ENCODE measurements at places on chromosomes 1 and 21. TPM values are rescaled to one million over a fixed set of nuclear protein-coding genes. Genes with fewer than 3 reads are reported as not detected.

- no peak for DNase-seq
Observed at GRCh38 chr1:170618421-170618820, 45.5 kb upstream of the PRRX1 start.

DNA sequence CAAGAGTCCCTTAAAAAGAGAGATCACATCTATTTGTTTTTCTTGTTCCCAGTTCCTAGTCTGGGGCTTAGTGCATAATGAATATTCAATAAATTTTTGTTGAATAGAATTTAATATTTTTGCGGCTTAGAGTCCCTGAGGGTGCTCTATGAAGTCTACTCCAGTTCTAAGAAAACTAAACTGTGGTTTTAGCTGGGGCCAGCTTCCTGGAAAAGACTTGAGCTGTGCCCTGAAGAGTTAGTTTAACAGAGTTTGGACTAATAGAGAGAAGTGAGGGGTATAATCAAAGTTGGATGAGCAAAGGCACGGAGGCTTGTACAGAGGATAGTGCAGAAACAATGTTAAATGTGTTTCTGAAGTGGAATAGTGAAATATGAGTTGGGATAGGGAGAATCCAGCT, 168.9 kb downstream of the FASLG start:
- DNase-seq, result no peak

DNA sequence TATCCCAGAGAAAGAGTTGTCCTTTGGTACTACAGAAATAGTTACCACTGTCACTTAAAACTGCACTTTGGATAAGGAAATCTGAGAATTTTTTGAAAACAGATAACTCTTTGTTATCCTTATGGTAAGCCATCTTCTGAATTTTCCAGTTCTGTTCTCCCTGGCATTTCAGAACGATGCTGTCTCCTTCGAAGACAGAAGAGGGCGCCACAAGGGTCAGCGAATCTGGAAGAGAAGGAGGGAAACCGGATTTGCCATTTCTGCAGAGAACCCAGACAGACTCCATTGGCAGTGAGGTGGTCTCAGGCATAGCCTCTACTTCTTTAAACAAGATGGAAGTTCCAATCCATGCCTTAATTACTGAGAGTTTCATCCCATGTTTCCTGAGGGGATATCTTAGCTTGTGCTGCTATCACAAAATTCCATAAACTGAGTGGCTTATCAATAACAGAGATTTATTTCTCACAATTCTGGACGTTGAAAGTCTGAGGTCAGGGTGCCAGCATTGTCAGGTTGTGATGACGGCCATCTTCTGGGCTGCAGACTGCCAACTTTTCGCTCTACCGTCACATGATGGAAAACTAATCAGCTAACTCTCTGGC, 6.4 kb downstream of the FCRL2 start:
- peak; percentile 8 for DNase-seq

DNA sequence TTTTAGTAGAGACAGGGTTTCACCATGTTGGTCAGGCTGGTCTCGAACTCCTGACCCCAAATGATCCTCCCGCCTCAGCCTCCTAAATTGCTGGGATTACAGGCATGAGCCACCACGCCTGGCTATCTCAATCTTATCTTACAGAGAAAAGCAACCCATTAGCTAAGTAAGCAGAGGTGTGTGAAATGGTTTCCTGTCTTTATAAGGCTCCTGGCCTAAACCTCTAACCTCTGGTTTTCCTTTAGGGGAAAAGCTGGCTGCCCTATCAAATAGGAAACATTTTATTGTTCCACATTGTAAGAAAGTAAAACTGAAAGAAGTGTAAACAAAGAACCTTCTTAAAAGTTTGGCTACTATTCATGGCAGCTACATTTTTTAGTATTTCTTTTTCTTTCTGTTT, 78.3 kb upstream of the MORC3 start:
- DNase-seq, result no peak

GRCh38 chr1:218322762-218323161, 22.4 kb upstream of the TGFB2 start:
- DNase-seq, result no peak

- DNase-seq, result no peak
Observed at GRCh38 chr1:2339206-2340085, 51.9 kb downstream of the MORN1 start.

Gene LMOD1
- 0.06 TPM for total RNA-seq

- DNase-seq, result no peak
Observed at GRCh38 chr1:63973005-63973419, 199.2 kb downstream of the ROR1 start.

Gene ITGB2
- total RNA-seq, result 45.7 TPM

DNA sequence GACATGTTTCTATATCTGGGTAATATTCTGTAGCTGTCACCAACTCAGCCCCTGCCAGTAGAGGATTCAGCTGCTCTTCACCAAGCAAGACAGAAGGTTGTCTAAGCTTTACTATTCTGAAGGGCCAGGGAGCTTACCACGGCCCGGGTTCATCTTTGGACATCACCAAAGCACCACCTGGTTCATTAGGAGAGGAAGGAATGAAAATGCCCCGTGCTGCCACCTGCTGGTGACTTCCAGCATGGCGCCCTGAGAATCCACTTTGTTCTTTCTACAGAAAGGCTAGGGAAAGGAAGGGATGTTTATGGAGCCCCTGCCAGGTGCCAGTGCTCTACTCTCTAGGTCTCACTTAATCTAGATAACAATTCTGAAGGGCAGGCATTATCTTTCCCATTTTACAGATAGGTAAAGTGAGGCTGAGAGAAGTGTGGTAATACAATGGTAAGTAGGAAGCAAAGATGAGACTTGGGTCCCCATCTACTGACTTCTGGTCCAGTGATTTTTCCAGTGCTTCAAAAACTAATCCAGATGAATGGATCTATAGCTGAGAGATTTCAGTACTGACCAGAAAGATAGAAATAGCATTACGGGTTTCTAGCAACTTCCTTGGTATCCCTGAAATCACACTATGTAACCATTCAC, 79.5 kb downstream of the BEND5 start:
- DNase-seq, result peak; percentile 72

Gene DNASE2B
- not detected for total RNA-seq

Gene KCNK2
- total RNA-seq, result not detected

Gene LGR6
- 0.26 TPM for total RNA-seq

Gene DAB1
- total RNA-seq, result not detected

Gene OR13G1
- not detected for total RNA-seq

Gene GSTM5
- total RNA-seq, result not detected

Gene CENPF
- 101 TPM for total RNA-seq

- DNase-seq, result no peak
Observed at GRCh38 chr1:161091093-161091492, 1.7 kb upstream of the NECTIN4 start.

Gene RGS8
- not detected for total RNA-seq

DNA sequence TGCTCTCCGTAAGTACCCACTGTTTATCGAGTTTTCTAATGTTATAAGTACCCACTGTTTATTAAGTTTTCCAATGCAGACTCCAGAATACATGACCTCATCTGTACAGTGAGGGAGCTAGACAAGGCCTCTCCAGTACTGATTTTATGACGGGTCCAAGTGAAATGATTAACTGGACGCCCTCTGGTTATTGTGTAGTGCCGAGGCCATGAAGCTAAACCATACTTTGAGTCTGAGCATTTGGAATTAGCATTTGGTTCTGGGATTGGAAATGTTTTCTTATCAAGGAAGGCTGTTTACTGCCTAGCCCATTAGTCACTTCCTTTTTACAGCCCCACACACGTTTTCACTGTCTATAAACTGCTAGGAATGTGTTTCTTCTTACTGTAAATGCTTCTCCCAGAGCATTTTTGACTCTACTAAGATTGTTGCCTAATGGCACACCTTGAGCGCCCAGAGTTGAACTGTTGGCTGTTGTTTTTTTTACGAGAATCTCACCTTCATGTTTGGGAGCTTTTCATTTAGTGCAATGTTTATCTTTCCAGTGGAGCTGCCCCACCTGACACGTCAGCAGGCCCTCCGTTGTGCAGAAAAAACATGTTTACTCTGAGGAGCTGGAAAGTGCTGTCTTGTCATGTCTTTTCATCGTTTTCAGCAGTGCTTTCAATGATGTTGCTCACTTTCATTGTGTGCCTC, 26.9 kb downstream of the SPATA46 start:
- DNase-seq, result peak; percentile 80

Gene LCE2B
- not detected for total RNA-seq

Measured in PC-3 (cell line).